ENCODE measurements at places on chromosomes 16 and 17.

DNA sequence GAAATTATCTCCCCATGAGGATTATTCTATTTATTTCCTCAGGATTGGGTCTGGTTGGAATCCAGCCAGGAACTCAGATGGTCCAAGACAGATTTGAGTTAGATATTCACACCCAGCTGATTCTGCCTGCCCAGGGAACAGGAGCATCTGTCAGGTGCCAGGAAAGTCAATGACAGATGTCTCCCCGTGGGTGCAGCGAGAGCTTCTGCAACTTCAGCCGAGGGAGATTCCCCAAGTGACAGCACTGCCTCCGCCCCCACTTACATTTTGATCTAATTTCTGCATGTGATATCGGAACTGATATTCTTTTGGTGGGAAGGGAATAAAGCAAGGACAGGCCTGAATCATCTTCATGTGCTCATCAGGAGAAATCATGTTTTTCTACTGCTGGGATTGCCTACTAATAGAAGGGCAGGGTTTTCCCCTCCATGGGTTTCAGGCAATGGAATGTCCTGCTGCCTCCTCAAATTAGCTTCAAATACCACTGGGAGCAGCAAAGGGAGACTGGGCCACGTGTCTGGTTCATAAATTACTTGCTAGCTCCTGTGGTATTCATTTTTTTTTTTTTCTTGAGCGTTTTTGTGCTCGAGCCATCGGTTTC lies 15.7 kb upstream of the DHX8 start:
- DNase-seq, result peak; percentile 69

GRCh38 chr16:85029408-85029784 lies 1.8 kb downstream of the KIAA0513 start:
- peak; percentile 56 for DNase-seq

GRCh38 chr17:63973930-63974593 lies 1.3 kb upstream of the SCN4A start:
- peak; percentile 53 for DNase-seq

- DNase-seq, result no peak
Observed at GRCh38 chr17:14124854-14125253, 55.5 kb downstream of the COX10 start.

DNA sequence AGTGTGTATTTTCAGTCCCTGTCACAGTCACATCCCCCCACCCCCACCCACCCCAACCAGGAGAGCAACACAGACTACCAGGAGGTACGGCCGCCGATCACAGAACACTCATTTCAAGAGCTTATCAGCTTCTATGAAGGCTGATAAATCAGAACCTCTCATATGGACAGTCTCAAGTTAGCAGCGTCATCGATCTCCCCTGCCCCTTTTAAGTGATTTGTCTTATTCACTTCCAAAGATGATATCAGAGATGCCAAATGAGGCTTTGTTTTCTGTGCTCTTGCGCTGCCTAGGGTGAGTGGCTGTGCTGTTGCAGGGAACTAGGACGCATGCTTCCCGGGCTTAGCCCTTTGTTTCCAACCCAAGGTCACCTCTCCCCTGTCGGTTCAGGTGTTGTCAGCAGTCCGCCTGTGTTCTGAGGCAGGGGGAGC lies 26.8 kb upstream of the PMFBP1 start:
- no peak for DNase-seq

- DNase-seq, result no peak
Observed at GRCh38 chr17:34374457-34374856, 11.4 kb upstream of the CCL1 start.

DNA sequence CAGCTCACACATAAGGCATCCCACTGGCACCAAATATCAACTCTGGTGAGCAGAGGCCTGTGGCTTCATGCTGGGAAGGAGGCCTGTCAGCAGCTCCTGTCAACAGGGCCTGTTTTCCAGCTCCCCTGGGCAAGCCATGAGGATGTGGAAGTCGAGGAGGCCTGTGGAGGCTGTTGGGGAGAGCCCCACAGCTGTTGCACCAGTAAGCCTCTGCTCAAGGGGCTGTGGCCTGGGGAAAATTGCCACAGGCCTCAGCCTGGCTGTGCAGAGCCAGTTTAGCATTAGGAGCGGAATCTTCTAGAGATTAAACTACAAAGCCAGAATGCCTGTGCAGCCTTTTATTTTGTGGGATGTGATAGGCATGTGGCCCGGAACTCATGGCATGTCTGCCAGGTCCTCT lies 202.1 kb downstream of the SPECC1 start:
- no peak for DNase-seq

GRCh38 chr17:71232801-71233559 lies 887.8 kb upstream of the SOX9 start:
- no peak for DNase-seq

DNA sequence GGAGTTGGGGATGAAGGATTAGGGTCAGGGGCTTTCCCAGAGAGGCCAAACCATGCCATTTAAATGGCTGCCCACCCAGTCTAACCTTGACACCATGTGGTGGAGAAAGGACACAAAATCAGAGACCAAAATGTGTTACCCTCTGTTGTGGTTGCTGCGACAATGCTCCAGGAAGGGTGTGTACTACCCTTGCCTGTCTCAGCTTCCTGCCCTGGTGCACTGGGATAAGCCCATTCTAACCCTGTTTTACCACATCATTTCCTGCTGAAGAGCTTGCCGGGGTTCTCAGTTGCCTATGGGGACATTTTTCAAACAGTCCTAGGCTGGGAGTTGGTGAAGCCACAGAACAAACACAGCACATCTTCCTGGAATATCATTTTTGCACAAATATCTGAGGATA lies 4.9 kb downstream of the OR4D1 start:
- DNase-seq, result no peak

- DNase-seq, result no peak
Observed at GRCh38 chr17:37827905-37828650, 83.2 kb upstream of the HNF1B start.

- DNase-seq, result no peak
Observed at GRCh38 chr17:81334987-81335772, 40.1 kb upstream of the SLC38A10 start.

DNA sequence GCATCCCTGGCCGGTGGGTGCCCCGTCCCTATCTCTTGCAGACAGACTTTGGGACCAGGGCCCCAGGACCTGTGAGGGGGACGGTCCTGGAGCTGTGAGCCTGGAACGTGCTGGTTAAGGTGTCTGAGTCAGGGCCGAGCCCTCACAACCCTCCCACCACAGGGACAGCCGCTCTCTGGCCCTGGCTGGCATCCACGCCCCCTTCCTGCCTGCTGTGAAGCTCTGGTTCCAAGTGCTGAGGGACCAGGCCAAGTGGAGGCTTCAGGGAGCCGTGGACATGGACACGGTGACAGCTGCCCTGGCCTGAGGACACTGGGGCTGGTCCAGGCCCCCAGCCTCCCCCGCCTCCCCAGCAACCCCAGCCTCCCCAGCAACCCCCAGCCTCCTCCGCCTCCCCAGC lies 6.6 kb downstream of the TSR3 start:
- DNase-seq, result peak; percentile 41
